Breast epithelium (tissue), 4 donors: ENCODE measurements at places on chromosomes 7 and 10.

DNA sequence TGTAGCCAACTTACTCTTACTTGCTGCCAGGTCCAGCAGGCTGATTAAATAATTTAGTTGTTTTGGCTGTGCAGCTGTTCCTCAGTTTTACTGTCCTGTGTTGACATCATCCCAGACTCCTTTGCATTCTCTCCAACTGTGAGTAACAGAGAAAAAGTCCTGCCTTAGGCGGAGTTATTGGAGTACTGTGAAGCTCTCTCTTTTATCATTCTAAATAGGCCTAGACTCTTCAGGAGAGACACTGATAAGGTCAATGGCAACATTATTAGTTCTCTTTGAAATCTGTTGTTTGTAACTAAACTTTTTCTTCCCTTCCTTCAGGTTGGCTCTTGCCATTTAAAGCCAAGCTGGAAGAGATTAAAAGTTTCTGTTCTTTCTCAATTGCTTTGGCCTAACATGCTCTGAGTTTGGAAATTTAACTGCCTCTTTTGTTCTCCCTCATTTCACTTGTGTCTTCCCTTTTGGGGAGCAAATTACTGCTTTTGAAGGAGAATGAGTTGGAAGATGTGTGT is 215.7 kb upstream of the CSTF2T start:
- no peak for DNase-seq

GRCh38 chr7:27513885-27514284 is 148.8 kb downstream of the HIBADH start:
- no peak for DNase-seq

DNA sequence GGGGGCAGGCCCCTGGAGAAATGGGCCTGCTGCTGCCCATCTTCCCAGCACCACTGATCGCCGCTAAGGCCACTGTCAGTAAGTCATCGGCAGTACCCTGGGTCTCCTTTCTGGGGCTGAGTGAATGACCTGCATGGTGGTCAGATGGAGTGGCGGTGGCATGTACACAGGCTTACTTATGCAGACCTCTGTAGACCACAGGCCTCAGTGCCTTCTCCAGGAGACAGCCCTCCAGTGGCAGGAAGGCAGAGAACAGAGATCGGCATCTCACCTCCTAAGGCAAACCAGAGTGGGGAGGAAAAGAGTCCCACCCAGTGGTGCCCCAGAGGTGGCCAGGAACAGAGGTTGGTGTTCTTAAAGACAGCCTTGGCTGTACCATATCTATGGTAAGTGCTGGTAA is 22.8 kb upstream of the LRRC4 start:
- DNase-seq: no peak

GRCh38 chr10:126500866-126501265 is 112.6 kb upstream of the ADAM12 start:
- no peak for DNase-seq

DNA sequence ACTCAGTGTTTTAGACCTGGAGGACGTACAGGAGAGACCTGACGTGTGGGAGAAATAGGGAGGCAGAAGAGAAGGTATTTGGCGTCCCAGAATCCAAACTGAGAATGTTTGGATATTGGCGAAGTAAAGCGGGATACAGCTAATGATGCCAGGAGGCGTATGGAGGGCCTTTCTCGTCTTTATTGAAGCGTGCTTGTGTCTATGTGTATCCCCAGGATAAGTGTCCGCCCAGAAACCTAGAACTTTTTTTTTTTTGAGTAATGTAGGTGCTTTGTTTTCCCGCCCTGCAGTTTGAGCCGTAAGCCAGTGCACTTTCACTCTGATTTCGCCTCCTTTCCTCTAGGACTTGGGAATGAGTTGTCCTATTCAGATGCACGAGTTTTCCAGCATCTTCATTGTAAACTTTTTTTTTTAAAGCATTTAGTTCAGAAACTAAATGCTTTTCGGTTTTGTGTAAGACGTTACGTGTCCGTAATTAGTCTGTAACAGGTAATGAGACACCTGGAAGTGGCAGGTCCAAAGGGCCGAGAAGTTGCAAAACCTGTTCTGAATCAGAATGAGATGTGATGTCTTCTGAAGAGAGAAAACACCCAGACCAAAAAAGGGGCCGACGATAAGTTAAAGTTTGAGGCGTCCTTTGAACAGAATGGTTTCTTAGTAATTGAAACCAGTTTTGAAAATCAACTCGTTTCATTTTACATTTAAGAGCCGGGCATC is 746 bp downstream of the ARL5B start:
- DNase-seq: peak; percentile 49
